CD4-positive, alpha-beta T cell treated with Interleukin-12 subunit alpha and Interleukin-12 subunit beta, for 1 hour (primary cell): ENCODE measurements at places on chromosomes 2 and 18.
A peak's percentile ranks its signal among the peaks of the same experiment; 100 is the strongest.

DNA sequence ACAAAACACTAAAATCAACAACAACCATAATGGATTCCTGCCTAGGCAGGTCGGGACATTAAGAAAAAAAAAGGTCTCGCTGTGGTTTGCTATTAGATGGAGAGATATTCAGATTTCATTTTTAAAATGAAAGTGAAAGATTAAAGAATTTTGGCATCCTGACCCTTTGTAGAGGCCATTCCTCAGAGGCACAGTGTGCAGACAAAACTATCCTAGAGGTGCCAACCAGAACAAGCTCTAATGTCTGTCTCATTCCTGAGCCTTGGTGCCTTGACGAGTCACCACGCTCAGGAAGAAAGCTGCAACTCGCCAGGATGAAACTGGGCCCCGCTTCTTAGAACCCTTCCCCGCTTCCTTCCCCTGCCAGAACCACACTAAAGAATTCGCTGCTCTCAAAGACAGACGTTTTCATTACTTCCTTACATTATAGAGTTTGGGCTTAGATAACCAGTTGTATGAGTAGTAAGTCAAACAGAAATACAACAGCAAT is 156.0 kb downstream of the TGIF1 start:
- peak; percentile 43 for DNase-seq

- DNase-seq = no peak
These were observed 260.9 kb downstream of the PHLPP1 start for GRCh38 chr18:62976227-62976626.

- no peak for DNase-seq
These were observed 73.1 kb downstream of the IRS1 start for GRCh38 chr2:226726546-226726945.

DNA sequence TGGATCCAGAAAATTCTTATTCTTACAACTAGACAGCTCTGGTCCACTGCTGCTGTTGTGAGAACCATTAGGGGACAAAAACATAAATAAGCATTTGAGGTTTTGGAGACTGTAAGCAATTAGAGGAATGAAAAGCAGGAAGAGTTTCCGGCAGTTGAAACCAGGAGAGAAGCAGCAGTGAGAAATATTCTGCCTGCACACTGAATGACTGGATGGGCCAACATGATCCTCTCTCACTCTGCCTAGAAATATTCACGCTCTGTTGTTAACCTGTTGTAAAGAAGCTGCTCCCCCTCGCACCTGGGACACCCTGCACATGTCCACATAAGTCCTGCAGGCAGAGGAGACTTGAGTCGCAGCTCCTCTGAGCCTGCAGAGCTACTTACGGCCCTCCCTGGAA is 60.4 kb upstream of the RNF152 start:
- no peak for DNase-seq

- DNase-seq = no peak
These were observed 194.0 kb downstream of the HDAC4 start for GRCh38 chr2:239206851-239207250.

DNA sequence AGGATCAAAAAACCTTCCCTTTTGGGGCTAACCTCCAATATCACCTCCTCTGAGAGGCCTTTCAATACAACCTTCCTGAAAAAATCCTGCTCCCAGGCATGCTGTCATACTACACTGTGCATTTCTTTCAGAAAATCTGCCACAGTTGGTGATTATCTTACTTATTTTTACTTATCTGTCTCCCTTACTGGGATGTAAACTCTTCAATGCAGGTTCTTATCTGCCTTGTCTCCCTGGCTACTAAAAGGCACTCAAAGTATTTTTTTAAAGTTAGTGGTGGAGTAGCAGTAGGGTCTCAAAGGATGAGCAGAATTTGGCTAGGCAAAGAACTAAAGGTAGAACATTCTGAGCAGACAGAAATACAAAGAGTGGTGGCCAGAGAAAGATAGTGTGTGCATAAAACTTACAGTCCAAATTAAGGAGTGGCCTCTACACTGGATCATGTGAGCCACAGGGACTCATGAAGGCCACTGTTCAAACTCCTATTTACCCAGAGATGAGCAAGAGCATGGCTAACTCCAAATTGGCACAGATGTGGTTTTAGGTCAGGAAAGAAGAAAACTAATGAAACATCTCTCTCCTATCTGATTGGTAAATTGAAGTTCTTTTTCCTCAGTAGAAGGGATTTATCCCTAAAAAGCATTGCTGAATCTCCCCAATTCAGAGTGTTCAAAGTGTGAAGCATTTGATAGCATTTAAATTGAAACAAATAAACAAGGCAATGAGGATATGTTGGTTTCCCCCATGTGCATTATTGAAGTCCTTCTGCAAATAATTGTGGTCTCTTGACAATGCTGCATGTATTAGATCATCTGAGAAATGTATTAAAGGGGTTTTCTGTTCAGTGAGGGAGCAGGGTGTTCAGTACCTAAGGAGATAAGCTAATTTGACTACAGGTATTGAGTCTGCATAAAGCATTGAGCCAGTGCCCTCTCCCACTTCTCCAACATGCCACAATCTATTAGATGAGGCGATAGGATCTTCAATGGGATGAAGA is 285.5 kb downstream of the MREG start:
- no peak for DNase-seq

- DNase-seq = no peak
These were observed 135.8 kb upstream of the GPC1 start for GRCh38 chr2:240299710-240300068.

DNA sequence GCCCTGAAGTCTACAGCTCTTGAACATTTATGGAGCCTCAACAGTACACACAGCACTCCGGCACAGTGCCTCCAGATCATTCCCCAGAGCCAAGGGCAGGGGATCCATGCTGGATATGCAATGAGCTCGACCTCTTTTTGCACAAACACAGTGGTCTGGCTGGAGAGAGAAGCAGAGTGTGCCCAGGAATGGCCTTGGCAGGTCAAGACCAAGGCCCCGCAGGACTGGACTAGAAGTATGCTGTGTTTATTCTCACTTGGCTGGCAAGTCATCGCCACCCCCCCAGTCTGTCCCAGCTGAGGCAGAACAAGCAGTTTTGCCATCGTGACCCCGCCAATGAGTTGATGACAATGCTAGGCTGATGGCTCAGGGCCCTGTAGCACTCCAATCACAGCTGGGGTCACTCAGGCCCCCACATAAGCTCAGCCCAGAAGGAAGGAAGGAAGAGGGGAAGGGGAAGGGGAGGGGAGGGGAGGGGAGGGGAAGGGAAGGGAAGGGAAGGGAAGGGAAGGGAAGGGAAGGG is 212.1 kb downstream of the TTC32 start:
- no peak for DNase-seq

- DNase-seq = no peak
These were observed 16.0 kb upstream of the IKZF2 start for GRCh38 chr2:213167271-213167930.
